ENCODE measurements at places on chromosomes 6 and 20.

DNA sequence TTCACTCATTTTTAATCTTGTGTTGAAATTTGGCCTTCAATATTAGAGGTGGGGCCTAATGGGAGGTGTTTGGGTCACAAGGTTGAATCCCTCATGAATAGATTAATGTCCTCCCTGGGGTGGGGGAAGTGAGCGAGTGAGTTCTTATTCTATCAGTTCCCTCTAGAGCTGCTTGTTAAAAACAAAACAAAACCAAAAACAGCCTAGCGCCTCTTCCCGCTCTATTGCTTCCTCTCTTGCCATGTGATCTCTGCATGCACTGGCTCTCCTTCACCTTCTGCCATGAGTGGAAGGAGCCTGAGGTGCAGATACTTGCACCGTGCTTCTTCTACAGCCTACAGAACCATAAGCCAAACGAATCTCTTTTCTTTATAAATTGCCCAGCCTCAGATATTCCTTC is 89.6 kb upstream of the SLC35F1 start:
- DNase-seq, result no peak

DNA sequence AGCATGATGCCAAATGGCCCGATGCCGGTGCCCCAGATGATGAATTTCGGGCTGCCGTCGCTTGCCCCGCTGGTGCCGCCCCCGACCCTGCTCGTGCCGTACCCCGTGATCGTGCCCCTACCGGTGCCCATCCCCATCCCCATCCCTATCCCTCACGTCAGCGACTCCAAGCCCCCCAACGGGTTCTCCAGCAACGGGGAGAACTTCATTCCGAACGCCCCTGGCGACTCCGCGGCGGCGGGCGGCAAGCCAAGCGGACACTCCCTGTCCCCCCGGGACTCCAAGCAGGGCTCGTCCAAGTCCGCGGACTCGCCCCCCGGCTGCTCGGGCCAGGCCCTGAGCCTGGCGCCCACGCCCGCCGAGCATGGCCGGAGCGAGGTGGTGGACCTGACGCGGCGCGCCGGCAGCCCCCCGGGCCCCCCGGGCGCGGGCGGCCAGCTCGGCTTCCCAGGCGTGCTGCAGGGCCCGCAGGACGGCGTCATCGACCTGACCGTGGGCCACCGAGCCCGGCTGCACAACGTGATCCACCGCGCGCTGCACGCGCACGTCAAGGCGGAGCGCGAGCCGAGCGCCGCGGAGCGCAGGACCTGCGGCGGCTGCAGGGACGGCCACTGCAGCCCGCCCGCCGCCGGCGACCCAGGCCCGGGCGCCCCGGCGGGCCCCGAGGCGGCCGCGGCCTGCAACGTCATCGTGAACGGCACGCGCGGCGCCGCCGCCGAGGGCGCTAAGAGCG is 144.6 kb downstream of the SOBP start:
- DNase-seq, result peak; percentile 13

- no peak for DNase-seq
Measured at GRCh38 chr20:51092338-51092737, 69.4 kb upstream of the KCNG1 start.

DNA sequence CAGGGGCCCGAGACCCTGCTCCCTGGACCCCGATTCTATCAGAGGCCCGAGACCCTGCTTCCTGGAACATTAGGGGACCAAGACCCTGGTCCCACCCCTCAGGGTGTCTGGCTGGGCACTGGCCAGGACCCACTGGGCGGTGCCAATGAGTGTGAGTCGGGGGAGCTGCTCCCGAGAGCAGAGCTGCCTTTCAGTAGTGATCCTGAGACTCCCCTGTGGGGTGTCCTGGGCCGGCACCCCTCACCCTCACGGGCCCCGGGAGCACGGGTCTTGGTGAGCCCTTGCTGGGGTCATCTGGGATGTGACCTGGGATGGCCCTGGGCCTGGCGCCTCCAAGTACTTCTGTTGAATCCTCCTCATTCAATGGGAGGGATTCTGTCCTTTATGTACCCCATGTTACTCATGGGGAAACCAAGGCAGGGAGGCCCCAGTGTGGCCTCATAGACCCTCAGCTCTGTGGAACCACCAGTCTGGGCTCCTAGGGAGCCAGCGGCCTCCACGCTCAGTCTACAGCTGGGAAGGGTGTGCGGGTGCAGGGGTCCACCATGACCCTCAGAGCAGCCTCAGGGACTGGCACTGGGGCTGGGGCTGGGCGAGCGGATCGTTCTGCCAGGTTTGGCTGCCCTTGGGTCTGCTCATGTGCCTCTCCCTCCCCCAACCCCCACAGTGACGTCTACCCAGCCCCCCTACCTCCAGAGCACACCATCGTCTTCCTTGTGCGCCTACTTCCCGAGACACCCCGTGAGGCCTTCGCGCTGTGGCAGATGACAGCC is 25.6 kb downstream of the COL20A1 start:
- DNase-seq, result no peak

DNA sequence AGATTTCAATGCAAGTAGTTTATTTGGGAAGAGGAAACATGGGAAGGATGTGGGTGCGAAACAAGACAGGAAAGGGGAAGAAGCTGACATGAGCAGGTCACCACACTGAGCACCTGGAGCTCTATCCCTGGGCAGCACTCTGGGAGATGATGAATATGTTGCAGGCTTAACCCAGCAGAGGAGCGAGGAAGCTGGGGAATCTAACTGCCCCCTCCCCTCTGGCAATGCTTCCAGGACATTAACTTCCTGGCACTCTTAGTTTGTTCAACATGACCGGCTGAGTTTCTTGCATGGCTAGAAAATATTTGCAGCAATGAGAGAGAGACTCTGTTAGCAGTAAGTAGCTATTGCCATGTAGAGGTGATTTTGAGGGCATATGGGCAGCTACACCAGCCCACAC is 4.9 kb upstream of the ADA start:
- DNase-seq, result no peak

GRCh38 chr6:116096979-116097816 is 3.5 kb upstream of the NT5DC1 start:
- DNase-seq, result peak; percentile 32

DNA sequence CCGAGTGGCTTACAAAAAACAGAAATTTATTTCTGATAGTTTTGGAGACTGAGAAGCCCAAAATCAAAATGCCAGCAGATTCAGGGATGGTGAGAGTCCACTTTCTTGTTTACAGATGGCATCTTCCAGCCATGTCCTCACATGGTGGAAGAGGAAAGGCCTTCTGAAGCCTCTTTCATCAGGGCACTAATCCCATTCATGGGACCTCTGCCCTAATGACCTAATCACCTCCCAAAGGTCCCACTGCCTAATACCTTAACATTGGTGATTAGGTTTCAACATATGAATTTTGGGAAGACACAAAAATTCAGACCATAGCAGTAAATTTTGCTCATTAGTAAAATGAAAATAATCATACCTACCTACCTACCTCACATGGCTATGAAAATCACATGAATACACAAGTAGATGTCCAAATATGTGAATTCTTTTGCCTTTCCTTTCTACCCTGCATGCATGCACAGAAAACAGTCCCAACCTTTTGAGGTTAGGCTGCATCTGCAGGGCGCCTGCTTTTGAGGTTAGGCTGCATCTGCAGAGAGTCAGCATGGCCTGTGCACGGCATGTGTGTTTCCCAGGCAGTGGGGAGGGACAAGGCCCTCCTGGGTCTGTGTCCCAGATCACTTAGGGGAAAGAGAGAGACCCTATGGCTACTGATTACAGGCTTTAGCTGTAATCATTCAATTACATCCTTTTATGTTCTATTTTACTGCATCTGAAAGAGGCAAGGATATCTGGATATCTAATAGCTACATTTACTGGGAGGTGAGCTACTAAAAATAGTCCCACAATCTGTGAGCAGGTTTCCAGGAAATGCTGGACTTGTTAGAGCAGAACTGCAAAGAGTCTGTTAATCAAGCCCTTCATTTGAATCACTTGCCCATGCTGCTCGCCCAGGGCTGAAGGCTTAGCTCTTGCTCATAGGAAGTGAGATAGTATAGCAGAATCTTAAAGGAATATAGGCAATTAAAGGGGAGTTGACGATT is 497.7 kb upstream of the MARCKS start:
- DNase-seq, result no peak

DNA sequence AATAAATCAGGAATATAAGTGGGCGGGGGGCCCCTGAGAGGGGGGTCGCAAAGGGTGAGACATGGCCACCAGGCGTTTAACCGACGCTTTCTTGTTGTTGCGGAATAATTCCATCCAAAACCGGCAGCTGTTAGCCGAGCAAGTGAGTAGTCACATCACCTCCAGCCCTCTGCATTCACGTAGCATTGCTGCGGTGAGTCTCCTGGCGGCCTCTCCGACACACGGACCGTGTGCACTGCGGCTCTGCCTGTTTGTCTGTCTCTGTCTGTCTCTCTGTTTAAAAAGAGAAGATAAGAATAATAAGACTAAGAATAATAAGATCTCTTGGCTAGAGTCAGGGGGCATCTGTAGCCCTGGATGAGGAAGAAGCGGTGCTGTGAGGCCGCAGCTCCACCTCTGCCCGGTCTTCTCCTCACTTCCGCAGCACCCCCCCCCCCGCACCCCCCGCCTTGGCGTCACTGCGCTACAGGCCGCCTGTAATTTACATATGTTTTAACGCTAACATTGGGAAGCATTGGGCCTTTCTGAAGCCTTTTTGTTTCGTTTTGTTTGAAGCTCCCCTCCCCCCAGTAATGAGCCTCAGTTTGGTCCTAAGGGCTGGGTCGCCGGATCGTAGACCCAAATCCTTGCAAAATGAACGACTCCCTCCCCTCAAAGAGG is 993 bp downstream of the STX16 start:
- DNase-seq, result peak; percentile 95

- peak; percentile 60 for DNase-seq
Measured at GRCh38 chr6:33344701-33345697, 27.5 kb upstream of the ZBTB22 start.

DNA sequence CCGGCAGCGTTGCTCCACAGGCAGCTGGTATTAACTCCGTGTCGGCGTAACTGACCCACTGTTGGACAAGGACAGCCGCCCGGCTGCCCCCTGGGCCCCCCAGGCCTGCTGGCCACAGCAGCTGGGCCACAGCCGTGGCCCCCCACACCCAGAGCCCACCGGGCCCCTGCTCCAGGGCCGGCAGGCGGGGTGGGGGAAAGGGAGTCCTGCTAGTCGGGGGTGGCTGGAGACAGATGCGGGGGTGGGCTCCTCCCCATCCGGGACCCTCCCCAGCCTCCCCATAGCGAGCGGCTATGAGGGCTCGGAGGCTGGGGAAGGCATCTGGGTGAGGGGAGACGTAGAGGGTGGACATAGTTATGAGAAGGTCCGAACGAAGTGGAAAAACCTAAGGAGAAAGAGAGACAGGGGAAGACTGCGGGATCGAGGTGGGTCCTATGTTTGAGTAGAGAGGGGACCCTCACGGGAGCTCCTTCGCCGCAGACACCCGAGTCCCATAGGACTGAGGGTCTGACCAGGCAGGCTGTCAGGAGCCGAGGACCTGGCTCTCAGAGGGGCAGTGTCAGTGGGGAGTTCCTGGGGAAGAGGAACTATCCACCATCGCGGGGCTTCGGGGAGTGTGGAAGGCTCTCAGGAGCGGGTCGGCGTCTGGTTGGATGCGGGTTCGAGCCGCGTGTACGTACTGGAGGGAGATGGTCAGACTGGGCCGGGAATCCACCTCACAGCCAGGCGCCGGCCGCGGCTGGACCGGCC is 511 bp downstream of the VARS1 start:
- DNase-seq, result no peak

GRCh38 chr6:168286116-168286515 is 33.5 kb downstream of the DACT2 start:
- no peak for DNase-seq

GRCh38 chr6:26536571-26537159 is 1.5 kb upstream of the HMGN4 start:
- peak; percentile 39 for DNase-seq

DNA sequence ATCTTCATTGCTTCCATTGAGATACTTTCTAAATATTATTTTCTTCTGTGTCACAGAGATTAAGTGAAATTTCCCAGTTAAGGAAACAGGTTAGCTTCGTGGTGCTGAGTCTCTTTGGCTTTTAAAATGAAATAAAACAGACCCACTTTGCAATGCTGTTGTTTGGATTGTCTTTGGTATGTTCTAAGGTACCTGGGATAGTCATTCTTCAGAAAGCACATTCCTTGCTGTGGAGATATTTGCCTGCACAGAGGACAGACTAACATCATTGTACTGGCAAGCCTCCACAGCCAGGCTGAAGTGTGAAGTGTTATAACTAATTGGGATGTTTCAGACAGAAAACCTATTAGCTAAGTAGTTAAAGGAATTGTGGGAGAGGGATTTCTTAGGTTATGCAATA is 148.8 kb upstream of the EPHA7 start:
- DNase-seq, result no peak

- DNase-seq, result no peak
Measured at GRCh38 chr6:43852350-43852864, 82.4 kb downstream of the VEGFA start.

GRCh38 chr20:51188941-51189340 is 166.0 kb upstream of the KCNG1 start:
- no peak for DNase-seq

DNA sequence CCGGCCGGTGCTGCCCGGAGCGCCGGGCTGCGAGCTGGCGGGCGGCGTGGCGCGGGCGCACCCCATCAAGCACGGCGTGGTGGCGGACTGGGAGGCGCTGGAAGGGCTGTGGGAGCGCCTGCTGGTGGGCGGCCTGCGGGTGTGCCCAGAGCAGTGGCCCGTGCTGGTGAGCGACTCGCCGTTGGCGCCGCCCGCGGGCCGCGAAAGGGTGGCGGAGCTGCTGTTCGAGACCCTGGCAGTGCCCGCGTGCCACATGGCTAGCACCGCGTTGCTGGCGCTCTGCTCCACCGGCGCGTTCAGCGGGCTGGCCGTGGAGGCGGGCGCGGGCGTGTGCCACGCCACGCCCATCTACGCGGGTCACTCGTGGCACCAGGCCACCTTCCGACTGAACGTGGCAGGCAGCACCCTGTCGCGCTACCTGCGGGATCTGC is 517 bp downstream of the ACTL10 start:
- DNase-seq, result peak; percentile 10

- DNase-seq, result no peak
Measured at GRCh38 chr6:12017263-12017662, 5.2 kb downstream of the HIVEP1 start.

GRCh38 chr6:41878246-41878645 is 16.9 kb downstream of the USP49 start:
- DNase-seq, result no peak

DNA sequence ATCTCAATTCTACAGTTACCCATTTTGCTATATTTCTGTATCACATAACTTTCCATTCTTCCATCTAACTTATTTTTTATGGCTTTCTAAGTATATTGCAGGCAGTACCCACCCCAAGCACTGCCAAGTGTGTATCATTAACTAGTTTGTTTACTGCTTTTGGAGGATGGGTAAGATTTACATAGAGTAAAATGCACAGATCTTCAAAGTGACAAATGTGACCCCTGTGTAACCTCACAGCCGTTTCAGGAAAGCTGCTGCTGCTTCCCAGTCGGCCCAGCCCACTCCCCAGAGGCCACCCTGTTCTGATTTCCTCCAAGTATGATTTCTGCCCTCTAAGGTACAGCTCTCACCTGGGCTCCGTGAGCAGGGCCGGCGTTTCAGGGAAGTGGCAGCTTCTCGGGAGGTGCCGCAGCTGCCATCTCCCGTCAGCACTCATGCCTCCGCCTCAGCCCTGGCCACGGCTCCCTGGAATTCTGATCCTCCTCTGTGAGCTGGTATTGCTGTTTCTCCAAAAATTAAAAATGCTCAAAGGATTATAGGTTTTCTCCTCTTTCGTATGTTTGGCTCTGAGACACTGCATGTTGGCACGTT is 15.0 kb upstream of the MAP1LC3A start:
- no peak for DNase-seq
